ENCODE measurements at places on chromosomes 2 and 18.

GRCh38 chr2:70440621-70441020 lies 113.0 kb downstream of the TGFA start:
- DNase-seq = no peak

DNA sequence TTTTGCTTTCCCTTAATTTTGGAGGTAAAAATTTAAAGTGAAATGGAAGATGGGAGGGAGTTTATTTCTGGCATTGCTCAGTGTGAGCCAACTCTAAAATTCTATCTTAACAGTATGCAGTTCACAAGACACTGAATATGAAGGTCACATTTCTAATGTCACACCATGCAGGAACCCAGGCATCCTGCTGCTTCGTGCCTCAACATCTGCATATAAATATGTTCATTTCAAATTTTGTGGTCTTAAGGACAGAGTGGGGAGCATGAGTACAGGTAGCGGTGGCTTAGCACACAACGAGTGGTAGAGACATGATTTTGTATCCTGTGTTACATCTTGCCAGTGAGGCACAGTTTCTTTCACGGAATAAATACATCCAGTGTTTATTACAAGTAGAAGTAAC lies 102.4 kb downstream of the ARL4C start:
- no peak for DNase-seq

- DNase-seq = no peak
Observed at GRCh38 chr2:104077573-104077972, 776.3 kb upstream of the POU3F3 start.

- DNase-seq = no peak
Observed at GRCh38 chr2:72981536-72981935, 64.2 kb downstream of the EMX1 start.

GRCh38 chr2:113700186-113700841 lies 56.1 kb downstream of the SLC35F5 start:
- no peak for DNase-seq

All from NCI-H510A (cell line).